Hepatic stellate cell (primary cell): ENCODE measurements at places on chromosomes 1 and 21.

DNA sequence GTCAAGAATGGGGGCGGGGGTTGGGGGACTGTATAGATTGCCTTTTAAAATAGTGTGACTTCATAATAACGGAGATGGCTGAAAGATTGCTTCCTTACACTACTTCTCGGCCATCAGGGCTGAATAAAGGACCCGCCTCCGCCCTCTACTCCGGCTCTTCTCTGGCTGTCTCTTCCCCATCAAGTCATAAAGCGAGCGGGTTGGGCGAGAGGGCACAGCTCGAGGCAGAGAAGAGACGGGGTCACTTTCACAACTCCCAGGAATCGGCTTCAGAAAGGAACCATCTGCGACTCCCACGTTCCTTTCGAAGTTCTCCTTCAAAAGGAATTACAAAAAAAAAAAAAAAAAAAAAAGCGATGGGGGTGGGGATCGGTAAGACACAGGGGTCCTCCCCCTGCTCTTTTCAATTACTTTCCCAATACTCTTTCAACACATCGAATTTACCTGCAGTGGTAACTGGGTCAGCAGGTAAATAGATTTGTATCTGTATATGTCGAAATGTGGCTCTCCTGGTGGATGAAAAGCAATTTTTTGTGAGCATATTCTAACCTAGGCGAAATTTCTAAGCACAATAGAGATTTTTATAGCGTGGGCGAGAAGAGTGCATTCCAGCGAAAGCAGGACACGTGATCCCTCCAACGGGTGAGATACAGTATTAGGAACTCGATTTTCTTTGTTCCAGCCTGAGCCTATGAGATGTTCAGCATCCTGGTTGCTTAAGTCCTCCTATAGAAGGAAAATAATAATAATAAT lies 2.0 kb downstream of the LRRC7 start:
- no peak for DNase-seq

GRCh38 chr21:45225041-45225740 lies 62.5 kb downstream of the POFUT2 start:
- no peak for DNase-seq

- no peak for DNase-seq
These were observed 146.1 kb upstream of the LMO4 start for GRCh38 chr1:87182611-87183010.

GRCh38 chr1:48047116-48047515 lies 49.9 kb upstream of the TRABD2B start:
- no peak for DNase-seq

DNA sequence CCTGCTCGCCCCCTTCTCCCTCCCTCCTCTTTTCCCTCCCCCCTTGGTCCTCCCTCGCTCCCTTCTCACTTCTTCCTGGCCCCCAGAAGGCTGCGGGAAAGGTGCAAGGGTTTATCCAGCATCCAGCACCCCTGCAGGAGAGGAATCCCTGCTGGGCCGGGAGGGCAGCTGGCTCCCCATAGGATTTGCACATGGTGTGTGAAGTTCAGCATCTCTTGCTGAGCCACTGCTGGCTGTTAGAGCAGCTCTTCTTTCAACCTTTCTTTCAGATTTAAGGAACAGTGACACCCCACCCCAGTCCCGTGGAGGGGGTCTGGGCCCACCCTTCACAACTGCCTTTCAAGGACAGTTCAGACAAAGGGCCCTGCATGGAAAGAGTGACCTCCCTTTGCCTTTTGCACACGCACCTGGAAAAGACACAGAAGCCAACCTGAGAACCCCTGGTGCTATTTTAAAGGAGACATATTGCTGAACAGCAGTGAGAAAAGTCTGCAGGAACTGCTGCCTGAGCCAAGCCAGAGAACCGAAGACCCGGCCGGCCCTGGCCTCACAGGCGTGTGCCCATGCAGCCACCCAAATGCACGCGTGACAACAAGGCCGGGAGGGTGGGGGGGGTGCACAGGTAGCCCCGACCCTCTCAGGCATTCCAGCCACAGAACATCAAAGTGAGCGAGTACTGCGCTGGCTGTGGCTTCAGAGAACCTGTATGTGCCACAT lies 66.6 kb downstream of the SLC37A1 start:
- DNase-seq, result no peak

GRCh38 chr1:21118167-21118566 lies 58.5 kb downstream of the EIF4G3 start:
- DNase-seq, result no peak

DNA sequence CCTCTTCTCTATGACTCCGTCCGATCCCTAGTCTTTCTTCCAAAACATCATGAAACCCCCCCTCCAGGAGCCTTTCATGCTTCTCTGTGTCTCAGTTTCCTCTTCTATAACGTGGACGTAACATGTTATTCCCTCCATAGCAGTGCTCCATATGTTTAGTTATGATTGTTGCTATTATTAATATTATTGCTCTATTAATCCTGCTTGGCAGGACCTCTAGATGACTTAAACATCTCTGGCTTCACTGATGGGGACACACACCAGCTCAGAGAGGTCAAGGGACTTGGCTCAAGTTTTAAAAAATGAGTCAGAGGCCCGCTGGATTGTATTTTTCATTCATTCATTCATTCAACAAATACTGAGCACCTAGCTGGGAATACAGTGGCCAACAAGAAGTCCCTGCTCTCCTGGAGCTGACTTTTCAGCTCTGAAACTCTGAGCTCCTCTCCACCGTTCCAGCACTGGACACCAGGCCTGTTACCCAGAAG lies 404 bp upstream of the CPLANE2 start:
- peak; percentile 47 for DNase-seq

DNA sequence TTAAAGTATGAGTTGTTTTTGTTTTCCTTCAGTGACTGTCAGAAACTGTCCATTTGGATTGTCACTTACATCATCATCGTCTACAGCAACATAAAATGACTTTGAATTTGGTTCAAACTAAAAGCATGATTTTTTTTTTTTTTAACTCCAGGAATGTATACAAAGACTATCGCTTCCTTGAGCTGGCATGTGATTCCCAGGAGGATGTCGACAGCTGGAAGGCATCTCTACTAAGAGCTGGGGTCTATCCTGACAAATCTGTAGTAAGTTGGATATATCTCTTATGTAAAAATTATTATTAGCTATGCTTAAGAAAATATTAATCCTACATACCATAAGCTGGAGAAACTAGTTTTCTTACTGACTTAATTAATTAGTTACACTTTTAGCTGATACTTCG lies 111.9 kb upstream of the C1orf105 start:
- DNase-seq, result peak; percentile 22

DNA sequence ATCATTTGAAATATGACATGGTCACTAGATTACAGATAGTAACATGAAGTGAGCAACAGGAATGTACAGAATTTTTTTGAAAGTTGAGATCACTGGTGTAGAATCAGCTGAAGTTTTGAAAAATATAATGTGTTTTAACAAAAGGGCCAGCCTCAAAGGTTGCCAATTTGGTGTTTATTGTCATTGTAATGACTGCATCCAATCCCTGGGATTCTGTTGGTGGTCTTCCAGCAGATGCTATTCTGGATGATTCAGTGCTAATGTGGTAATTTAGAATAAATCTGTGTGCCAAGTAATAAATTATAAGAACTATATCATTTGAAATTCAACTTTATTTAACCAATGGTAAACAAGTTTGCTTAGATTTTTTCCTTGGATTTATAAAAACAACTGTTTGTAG lies 436.4 kb upstream of the PKN2 start:
- DNase-seq, result no peak

DNA sequence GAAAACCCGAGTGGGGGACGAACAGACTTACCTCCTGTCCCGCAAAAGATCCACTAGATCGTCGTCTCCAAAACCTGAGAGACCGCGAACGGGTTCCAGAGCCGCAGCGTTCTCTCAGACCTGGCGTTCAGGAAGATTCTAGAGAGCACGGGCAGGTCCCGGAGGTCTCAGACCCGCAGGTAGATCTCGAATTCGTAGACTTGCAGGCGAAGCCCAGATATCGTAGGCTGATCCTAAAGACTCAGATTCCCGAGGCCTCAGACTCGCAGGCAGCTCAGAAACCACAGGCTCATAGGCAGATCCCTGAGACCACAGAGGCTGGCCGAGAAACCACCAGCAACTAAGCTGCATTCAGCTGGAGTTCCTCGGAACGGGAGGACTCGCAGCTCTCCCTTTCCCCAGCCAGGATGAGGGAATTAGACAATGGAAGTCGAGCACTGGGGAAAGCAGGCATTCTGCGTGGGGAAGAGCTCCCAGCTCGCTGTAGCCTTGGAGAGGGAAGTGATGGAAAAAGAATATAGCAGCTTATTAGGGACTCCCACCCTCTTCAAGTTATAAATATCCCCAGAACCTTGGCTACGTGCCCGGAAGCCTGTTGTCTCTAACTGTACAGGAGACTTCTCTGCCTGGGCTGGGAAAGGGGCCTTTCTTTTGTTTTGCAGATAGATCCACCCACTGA lies at the start of gene ZNF436:
Gene ZNF436, minus strand, starts transcription at position 502 of the 679 bp plus-strand sequence. CDS start 1,831 bp downstream, outside the sequence.
- DNase-seq, result peak; percentile 66

DNA sequence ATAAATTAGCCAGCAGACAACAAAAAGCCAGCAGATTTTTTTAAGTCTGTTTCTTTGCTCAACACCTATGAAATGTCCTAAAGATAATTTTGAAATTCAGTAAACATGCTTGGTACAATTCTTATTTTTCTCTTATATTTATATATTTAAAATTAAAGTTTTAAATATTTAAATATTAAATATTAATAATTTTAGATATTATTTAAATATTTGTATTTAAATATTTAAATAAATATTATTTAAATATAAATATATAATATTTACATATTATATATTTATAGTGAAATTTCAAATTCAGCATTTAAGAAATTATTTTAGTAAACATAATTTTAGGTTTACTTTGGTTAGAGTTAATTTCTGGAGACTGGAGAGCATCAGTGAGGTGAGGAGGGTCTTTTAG lies 1554.2 kb downstream of the NCAM2 start:
- no peak for DNase-seq

- no peak for DNase-seq
These were observed 27.9 kb upstream of the NTPCR start for GRCh38 chr1:232922485-232922884.

DNA sequence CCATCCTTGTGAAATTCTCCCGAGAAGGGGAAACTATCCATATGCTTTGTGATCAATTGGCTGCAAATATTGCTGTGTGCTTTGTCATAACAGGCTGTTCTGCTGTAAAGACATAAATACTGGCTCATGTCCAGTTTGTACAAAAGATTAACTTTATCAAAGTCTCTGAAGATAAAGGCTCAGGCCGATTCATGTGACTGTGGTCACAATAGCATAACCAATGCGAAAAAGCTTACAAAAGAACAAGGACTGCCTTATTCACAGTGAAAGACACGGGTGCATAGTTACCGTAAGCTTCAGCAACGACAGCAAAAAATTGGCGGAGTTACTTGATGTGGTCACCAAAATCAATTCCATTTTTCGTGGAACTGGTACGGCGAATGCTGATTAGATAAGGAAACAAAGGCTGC lies 173.6 kb upstream of the CHRM3 start:
- no peak for DNase-seq

GRCh38 chr1:56572334-56573050 lies 6.9 kb downstream of the PLPP3 start:
- no peak for DNase-seq
